ENCODE measurements at places on chromosomes 2 and 18. TPM values are rescaled to one million over a fixed set of nuclear protein-coding genes. Genes with fewer than 3 reads are reported as not detected.

Gene RUFY4
- total RNA-seq, result not detected

Gene NEB
- total RNA-seq, result 0.99 TPM

Gene KCNG2
- total RNA-seq, result 1.4 TPM

Gene DCC
- total RNA-seq, result not detected

Gene MATN3
- 0.87 TPM for total RNA-seq

Gene ANKRD62
- not detected for total RNA-seq

Gene FZD7
- under 0.01 TPM for total RNA-seq

Gene BOLL
- not detected for total RNA-seq

Gene LCT
- total RNA-seq, result not detected

Gene CKAP2L
- 0.60 TPM for total RNA-seq

Gene ZNF396
- 0.60 TPM for total RNA-seq

Gene NETO1
- not detected for total RNA-seq

Gene TSHZ1
- total RNA-seq, result 6.5 TPM

Gene C1GALT1C1L
- not detected for total RNA-seq

Gene NEURL3
- total RNA-seq, result 0.20 TPM
